Transverse colon (tissue), 4 donors: ENCODE measurements at places on chromosomes 11 and 22.

GRCh38 chr22:23400286-23400981 lies 179.7 kb downstream of the IGLL1 start:
- no peak for DNase-seq

- no peak for DNase-seq
Measured at GRCh38 chr11:126024123-126024522, 38.5 kb downstream of the CDON start.

GRCh38 chr11:44540667-44541066 lies 24.8 kb upstream of the CD82 start:
- DNase-seq, result no peak

- no peak for DNase-seq
Measured at GRCh38 chr11:8201644-8202365, 33.0 kb upstream of the RIC3 start.

GRCh38 chr11:109490953-109491635 lies 69.1 kb downstream of the C11orf87 start:
- DNase-seq, result no peak
